ENCODE measurements at places on chromosomes 6 and 20.

GRCh38 chr20:60579941-60580515 lies 621.8 kb downstream of the CDH26 start:
- no peak for DNase-seq

GRCh38 chr6:67336014-67336413 lies 1299.1 kb upstream of the ADGRB3 start:
- DNase-seq: no peak

GRCh38 chr20:20375862-20376261 lies 8.0 kb downstream of the INSM1 start:
- no peak for DNase-seq

GRCh38 chr6:52538901-52539354 lies 37.9 kb downstream of the TRAM2 start:
- no peak for DNase-seq

- no peak for DNase-seq
Observed at GRCh38 chr20:51553897-51554486, 11.5 kb upstream of the NFATC2 start.

DNA sequence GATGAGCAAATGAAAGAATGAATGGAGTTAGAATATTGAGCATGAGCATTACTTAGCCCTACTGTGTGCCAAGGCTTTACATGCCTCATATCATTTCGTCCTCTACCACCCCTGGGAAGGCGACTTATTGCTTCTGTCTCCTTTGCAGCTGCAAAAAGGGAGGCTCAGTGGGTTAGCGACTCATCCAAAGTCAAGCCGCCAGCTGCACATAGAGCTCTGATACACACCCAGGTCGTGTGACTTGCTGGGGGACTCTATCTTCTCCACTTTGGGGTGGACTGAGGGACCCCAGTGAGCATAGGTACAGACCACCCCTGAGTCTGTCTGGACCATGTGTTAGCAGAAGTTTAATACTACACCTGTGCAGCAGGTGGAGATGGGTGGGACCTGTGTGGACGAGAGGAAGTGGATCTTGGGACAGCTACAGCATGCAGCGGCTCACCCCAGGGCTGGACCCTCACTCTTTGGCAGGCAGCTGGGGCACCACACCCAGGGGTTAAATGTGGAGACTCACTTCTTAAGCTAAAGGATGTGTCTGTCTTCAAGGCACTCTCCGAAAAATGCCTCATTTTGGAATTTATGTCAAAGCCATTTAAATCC lies 36.2 kb upstream of the ANGPT4 start:
- DNase-seq: no peak

GRCh38 chr6:17959302-17959701 lies 28.1 kb downstream of the KIF13A start:
- DNase-seq: no peak

DNA sequence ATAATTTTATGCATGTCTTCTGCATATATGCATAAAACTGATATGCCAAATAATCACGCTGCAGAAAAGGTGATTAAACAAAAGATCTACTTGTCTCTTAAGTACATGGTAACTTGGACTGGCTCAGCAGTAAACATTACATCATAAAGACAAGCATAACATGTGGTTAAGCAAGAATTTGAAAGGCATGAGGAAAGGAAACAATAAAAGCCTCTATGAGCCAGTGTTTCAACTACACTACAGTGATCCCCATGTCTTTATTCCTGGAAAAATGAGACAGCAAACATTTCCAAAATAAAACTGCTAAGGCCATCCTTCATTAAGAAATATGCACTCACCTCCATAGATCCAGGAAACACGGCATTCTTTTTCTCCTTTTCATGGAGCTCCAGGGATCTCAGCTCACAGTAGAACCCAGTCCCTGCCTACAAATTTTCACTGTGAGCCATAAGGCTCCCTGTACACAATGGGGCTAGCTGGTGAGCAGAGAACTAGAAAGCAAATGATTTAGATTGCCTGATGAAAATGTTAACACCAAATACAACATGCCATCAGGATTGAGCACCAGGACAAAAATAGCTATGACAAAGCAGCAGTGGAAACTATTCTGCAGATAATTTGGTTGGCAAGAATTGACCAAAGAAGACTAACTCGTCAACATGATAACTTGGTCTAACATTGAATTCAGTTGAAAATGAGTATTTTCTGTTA lies 156.1 kb downstream of the COL21A1 start:
- peak; percentile 81 for DNase-seq

GRCh38 chr6:81739230-81740195 lies 13.0 kb downstream of the TENT5A start:
- no peak for DNase-seq

- no peak for DNase-seq
Observed at GRCh38 chr6:125985979-125986300, 400 bp upstream of the TRMT11 start.

- DNase-seq: no peak
Observed at GRCh38 chr6:36171573-36171972, 25.0 kb upstream of the BRPF3 start.

DNA sequence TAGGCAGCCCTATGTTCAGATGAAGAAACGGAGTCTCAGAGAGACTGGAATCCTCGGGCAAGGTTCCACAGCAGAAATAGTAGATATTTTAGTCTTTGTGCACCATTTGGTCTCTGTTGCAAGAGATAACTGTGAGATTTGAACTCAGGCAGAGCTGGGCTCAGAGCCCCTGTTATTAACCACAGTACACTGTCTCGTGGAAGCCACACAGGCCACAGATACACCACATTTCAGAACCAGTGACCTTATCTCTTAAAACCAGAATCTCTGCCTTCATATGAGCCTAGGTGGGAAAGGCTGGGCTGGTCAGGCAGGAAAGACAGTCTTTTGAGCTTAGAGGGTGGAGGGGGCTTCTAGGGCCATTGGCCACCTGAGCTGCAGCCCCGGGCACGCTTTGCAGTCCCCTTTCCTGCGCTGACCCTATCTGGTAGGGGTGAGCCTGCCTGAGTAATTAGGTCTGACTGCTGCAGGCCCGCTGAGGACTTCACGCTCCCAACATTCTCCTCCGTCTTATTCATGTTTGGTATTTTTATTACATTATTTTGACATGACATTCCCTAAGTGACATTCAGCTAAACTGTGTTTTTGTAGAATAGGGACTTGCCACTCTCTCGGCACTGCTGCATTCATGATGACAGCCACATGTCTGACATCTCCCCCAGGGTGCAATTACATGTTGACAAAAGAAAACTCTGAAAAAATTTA lies 71.1 kb downstream of the KCNB1 start:
- DNase-seq: no peak

- no peak for DNase-seq
Observed at GRCh38 chr20:47353692-47354463, 2.6 kb downstream of the ZMYND8 start.

- DNase-seq: no peak
Observed at GRCh38 chr6:32393665-32394420, 13.1 kb downstream of the BTNL2 start.

- DNase-seq: no peak
Observed at GRCh38 chr6:143061597-143062385, 1.1 kb downstream of the AIG1 start.

Data from non-pigmented ciliary epithelial cell (primary cell).